ENCODE measurements at places on chromosomes 2 and 18.

DNA sequence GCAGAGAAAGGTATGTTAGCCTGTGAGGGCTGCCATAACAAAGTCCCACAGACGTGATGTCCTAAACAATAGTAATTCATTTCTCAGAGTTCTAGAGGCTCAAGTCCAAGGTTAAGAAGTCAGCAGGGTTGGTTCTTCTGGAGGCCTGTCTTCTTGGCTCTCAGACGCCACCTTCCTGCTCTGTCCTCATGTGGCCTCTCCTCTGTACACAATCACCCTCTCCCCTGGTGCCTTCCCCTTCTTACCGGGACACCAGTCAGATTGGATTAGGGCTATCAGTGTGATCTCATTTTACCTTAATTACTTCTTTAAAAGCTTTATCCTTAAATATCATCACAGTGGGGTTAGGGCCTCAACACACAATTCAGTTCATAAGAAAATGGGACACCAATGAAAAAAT, 860.5 kb downstream of the RNF144A start:
- DNase-seq, result no peak

- no peak for DNase-seq
These were observed 62.8 kb upstream of the HDAC4 start for GRCh38 chr2:239463541-239464165.

DNA sequence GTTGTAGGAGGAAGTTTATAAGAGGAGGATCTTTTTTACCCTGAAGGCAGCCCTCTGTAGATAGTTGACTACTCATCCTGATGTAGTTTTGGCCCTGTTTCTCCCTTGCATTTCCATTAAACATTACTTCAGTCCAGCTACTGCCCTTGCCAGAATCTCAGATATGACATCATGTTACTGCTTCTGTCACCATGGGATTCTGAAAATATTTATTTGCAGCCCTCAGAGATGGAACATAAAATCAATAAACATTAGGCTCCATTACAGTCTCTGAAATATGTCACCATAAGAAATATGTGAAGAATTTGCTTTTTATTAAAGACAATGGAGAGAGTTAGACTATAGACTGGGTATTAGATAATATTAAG, 68.7 kb upstream of the STK39 start:
- DNase-seq, result no peak

GRCh38 chr2:230913406-230914143, 11.5 kb downstream of the GPR55 start:
- no peak for DNase-seq

- no peak for DNase-seq
These were observed 143.5 kb downstream of the AGPS start for GRCh38 chr2:177535958-177536504.

Measured in stimulated activated CD4-positive, alpha-beta T cell treated with anti-CD3 and anti-CD28 coated beads, Interleukin-15, amount 100 ng/mL, for 1 hour (primary cell).